Naive thymus-derived CD8-positive, alpha-beta T cell (primary cell): ENCODE measurements at places on chromosomes 11 and 22.

DNA sequence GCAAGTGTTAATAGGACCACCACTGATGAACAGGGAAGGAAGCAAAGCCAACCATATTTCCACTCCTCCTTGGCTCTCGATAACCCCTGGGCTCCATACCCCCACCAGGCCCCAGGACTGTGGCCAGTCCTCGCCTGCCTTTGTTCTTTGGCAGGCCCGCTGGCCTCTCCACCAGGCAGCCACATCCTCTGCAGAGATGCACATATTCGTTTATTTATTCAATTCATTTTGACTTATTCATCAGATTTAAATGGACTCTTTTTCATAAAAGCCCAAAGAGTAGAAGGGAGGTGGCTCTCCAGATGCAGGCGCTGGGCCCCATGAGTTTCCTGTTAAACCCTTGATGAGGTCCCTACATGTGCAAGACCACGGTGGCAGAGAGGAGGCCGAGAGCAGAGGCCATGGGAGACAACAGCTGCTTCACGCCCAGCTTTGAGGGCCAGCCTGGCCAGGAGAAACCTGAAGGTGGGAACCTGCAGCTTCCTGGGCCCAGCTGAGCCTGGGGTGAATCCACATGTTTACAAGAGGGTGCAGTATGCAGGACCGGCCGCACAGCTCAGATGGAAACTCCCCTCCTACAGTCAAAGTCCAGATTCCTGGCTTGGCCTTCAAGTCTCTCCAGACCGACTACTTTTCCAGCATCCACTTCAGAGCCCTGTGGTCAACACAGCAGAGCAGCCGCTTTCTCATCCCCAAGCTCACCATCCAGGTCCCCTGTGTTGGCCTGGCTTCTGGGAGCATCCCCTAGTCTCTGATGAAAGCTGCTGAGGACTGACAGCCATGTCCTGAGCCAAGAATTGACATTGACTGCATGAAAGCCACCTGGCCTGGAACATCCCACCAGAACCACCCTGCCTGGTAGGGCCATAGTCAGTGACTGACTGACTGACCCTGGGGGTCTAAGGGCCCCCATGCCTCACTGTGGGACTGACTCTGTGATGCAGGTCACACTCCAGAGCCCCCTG lies 39.7 kb upstream of the CCND1 start:
- no peak for DNase-seq

GRCh38 chr11:1224491-1225385 lies 1.9 kb downstream of the MUC5B start:
- DNase-seq: no peak

DNA sequence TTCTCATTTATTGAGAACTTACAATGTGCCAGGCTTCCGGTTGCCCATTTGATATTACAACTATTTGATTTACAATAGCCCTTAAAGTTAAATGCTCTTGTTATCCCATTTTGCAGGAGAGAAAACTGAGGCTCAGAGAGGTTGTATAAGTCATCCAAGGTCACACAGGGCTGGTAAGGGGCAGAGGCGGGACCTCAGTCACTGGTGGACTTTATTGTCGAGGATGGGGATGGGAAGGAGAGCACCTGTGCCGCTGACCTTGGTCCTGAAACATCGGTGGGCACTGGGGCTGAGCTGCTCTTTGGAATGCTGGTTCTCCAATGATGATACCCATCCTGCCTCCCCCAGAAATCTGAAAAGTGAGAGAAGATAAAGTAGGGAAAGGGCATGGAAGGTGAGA lies 265.4 kb downstream of the MIAT start:
- no peak for DNase-seq

DNA sequence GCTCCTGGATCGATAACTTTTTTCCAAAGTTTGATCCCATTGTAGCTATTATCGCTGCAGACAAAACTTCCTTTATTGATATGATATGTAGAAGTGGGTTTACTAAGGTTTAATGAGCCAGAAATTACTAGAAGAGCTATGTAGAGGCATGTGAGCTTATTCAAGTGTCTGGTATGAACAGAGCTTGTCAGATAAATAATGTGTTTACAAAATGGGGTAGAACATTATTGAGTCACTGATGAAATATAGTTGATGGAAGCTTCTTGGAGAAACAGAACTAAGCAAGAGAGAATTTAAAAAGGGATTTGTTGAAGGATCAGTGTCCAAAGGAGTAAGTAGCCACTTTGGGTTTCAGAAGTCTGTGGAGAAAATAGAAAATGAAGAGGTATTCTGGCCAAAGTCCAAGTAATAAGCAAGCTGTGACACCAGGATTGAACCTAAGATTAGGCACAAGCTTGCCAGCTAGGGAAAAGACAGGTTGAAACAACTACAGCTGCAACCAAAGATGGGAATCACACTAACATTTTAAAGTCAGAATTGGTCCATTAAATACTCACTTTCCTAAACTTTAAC lies 104.3 kb downstream of the MAML2 start:
- no peak for DNase-seq
